Activated CD8-positive, alpha-beta T cell treated with anti-CD3 and anti-CD28 coated beads for 36 hours (primary cell): ENCODE measurements at places on chromosomes 1 and 21. TPM values are rescaled to one million over a fixed set of nuclear protein-coding genes. Genes with fewer than 3 reads are reported as not detected.

IL19 gene
- total RNA-seq, result not detected

- no peaks in the 10 kb centered on the region for H3K36me3 ChIP-seq
- H3K27ac ChIP-seq, result no peak overlapping the region
- H3K27me3 ChIP-seq, result peaks cover 45% of the 10 kb centered on the region
- peak overlapping the region; percentile 77 for H3K4me3 ChIP-seq
- peaks cover 12% of the 10 kb centered on the region for H3K4me1 ChIP-seq
These were observed 974 bp upstream of the FNBP1L start for GRCh38 chr1:93446837-93447451.

DNA sequence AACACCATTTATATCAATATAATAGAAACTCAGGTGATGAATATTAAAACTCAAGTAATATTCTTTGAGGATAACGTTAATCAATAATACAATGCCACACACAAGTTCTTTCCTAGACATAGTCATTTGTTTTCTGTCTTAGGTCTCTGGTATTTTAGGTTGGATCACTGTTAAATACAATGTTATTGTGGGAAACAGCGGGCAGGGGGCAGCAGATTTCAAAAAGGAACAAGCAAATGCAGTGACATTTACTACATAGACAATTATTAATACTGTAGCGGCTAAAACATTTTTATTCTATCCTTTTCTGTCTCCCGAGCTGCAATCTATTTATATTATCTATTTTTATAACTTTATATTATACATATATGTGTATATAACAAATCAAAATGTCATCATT lies 186.4 kb upstream of the ZNHIT6 start:
- H3K27me3 ChIP-seq, result peaks cover 3% of the 10 kb centered on the region
- no peaks in the 10 kb centered on the region for H3K36me3 ChIP-seq
- H3K4me1 ChIP-seq, result no peaks in the 10 kb centered on the region
- H3K4me3 ChIP-seq, result no peak overlapping the region
- DNase-seq, result peak; percentile 42
- H3K27ac ChIP-seq, result no peak overlapping the region

LHX8 gene
- not detected for total RNA-seq

- H3K27me3 ChIP-seq, result no peaks in the 10 kb centered on the region
- DNase-seq, result no peak
- H3K4me1 ChIP-seq, result no peaks in the 10 kb centered on the region
- no peak overlapping the region for H3K4me3 ChIP-seq
- no peaks in the 10 kb centered on the region for H3K36me3 ChIP-seq
These were observed 262.9 kb downstream of the SEC16B start for GRCh38 chr1:177706977-177707376.

FCRL1 gene
- total RNA-seq, result not detected

EBNA1BP2 gene
- 115 TPM for total RNA-seq

TRAF5 gene
- total RNA-seq, result 40.6 TPM

NOS1AP gene
- 0.18 TPM for total RNA-seq

GRCh38 chr1:921011-921837 lies 2.5 kb upstream of the SAMD11 start:
- no peaks in the 10 kb centered on the region for H3K36me3 ChIP-seq
- no peak overlapping the region for H3K27ac ChIP-seq

DNA sequence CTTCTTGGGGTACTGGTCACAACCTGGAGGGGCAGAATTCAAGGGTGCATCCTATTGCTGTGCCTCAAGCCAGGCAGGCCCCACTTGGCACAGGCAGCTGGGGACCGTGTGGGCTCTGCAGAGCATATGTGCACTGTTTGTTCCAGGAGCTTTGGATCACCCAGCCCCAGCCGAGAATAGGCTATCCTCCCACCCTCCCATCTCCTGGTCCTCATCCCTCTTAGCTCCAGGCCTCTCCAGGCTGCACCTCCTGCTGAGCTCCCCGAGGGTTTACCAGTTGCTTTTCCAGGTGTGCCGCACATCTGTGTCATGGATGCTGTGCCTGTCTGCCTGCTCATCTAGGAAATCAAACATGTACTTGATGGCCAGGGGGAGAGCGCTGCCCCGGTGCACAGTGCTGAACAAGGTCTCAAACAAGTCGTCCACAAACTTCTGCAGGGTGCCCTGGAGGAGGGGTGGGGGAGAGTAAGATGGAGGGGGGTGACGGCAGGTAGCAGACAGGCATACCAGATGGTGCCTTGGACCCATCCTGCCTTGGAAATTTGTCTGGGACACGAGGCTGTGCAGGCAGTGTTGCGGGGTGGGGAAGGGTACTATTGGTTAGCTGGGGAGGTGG lies 120.5 kb upstream of the CD34 start:
- no peak for DNase-seq
- no peaks in the 10 kb centered on the region for H3K36me3 ChIP-seq
- H3K4me1 ChIP-seq, result no peaks in the 10 kb centered on the region
- H3K27me3 ChIP-seq, result no peaks in the 10 kb centered on the region

KPRP gene
- not detected for total RNA-seq

DNA sequence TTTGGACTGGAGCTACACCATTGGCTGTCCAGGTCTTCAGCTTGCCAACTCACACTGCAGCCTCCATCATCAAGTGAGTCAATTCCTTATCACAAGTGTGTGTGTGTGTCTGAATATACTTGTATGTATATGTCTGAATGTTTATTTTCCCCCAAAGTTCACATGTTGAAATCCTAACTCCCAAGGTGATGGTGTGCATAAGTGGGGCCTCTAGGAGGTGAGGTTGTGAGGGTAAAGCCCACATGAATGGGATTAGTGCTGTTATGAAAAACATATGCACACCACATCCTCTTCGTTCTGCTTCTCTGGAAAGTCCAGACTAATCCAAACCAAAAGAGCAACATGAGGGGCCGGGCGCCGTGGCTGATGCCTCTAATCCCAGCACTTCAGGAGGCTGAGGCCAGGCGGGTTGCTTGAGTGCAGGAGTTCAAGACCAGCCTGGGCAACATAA lies 48.7 kb upstream of the LBR start:
- H3K4me3 ChIP-seq, result no peak overlapping the region
- peaks cover 41% of the 10 kb centered on the region for H3K4me1 ChIP-seq
- H3K27me3 ChIP-seq, result no peaks in the 10 kb centered on the region
- peak; percentile 63 for DNase-seq
- H3K27ac ChIP-seq, result peak overlapping the region; percentile 25

DNA sequence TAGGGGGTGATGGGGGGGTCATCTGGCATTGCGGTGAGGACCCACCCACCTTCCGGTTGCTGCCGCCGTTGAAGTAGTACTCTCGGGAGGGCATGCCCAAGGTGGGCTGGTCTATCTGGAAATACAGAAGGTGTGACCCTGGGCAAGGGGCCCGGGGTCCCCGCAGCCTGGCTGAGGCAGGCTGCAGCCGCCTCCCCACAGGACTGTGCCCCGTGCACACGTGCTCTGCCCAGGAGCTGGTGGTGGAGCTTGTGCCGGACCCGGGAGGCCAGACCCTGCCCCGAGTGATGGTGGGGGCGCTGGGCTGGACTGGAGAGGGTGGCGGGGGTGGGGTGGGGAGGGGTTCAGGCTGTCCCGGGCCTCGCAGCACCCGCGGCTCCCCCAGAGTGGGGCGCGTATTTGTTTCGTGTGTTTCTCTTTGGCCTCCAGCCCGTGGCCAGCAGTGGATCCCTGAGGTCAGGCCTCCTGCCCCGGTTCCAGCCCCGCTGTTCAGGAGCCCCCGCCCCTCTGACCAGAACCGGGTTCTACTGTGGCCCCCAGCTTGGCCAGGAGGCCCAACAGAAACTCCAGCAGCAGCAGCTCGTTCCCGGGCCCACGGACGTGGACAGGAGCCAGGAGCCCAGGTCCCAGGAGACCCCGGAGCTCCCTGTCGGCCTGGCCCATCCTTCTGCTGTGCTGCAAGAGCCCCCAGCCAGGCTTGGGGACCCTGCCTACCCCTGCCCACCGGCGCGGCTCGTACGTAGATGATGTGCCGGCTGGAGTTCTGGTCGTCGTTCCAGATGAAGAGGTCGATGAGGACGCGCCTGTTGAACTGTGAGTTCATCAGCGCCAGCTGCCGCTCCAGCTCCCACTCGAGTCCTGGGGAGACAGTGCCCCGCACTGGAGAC lies 19.2 kb downstream of the PRXL2B start:
- H3K27ac ChIP-seq, result no peak overlapping the region
- H3K4me3 ChIP-seq, result no peak overlapping the region
- H3K36me3 ChIP-seq, result no peaks in the 10 kb centered on the region
- no peaks in the 10 kb centered on the region for H3K4me1 ChIP-seq
- DNase-seq, result no peak
- H3K27me3 ChIP-seq, result no peaks in the 10 kb centered on the region

GRCh38 chr21:35010447-35010846 lies 38.7 kb downstream of the RUNX1 start:
- H3K4me3 ChIP-seq, result no peak overlapping the region
- no peak for DNase-seq
- H3K27ac ChIP-seq, result peak overlapping the region; percentile 11
- peaks cover 89% of the 10 kb centered on the region for H3K4me1 ChIP-seq
- H3K27me3 ChIP-seq, result no peaks in the 10 kb centered on the region

FCRL5 gene
- total RNA-seq, result not detected

G0S2 gene
- total RNA-seq, result 5.7 TPM

ACTL8 gene
- not detected for total RNA-seq

GRCh38 chr1:20948101-20948500 lies 161.0 kb upstream of the HP1BP3 start:
- no peaks in the 10 kb centered on the region for H3K4me1 ChIP-seq
- no peaks in the 10 kb centered on the region for H3K27me3 ChIP-seq
- no peak for DNase-seq

DNA sequence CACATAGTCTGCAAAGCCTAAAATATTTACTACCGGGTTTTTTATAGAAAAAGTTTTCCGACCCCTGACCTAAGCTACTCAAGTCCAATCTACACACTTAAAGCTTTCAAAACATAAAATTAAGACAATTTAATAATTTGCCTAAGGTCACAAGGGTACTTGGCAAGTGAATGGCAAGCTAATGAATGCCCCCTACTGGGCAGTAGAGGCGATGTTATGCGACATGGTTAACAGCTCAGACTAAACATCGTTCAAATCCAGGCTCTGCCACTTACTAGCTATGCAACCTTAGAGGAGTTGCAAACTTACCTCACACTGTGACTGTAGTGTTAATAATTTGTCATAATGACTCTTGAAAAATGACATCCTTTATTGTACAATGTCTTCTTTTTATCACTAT lies 317.2 kb upstream of the NFIA start:
- no peaks in the 10 kb centered on the region for H3K4me1 ChIP-seq
- H3K36me3 ChIP-seq, result no peaks in the 10 kb centered on the region
- H3K27me3 ChIP-seq, result peaks cover 1% of the 10 kb centered on the region
- DNase-seq, result peak; percentile 36

DNA sequence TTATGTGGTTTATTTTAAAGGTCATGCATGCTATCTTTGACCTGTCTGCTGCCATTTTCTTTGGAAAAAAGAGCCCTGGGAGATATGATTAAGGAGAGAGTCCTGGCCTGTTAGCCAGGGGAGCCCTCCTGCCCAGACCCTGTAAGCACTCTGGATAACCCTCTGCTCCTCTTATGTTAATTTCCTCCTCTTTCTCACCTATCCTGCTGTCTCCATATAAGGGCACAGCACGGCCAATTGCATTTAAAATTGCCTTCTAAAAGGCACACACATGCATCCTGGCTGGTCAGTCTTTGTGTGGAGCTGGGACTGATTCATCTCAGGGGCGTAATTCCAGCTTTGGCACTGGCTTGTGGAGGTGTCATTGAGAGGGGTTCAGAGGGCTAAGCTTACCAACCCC lies 158.9 kb downstream of the ST6GALNAC5 start:
- no peaks in the 10 kb centered on the region for H3K36me3 ChIP-seq
- no peak overlapping the region for H3K27ac ChIP-seq
- no peaks in the 10 kb centered on the region for H3K4me1 ChIP-seq
- no peak for DNase-seq

DNA sequence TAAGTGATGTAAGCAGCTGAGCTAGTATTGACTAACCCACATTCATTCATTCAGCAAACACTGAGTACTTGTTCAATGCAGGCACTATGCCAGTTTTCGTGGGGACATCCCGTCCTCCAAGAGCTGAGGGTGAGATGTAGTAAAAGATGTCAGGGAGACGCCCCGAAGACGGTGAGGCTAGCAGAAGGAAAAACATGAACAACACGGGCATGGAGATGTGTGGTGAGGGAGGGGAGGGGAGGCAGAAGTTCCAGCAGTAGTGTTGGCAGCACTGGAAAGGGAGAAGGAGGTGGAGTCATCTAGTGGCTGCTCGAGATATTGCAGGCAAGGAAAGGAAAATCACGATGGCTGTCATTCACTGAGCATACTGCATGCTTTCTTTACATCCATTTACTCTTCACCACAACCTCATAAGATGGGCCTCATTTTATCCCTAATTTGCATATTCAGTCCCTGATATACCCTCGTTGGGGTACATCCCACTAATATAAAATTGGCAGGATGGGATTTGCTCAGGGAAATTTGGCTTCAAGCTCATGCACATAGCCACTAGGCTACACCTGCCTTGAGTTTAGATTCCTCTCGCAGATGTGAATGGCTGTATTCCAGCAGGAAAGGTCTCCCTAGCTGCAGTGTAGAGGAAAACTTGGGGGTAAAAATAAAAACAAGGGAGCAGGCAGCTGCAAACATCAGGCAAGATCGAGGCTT lies 14.5 kb downstream of the PDZK1IP1 start:
- H3K27ac ChIP-seq, result no peak overlapping the region
- DNase-seq, result peak; percentile 66
- H3K27me3 ChIP-seq, result peaks cover 31% of the 10 kb centered on the region
- H3K36me3 ChIP-seq, result no peaks in the 10 kb centered on the region
- H3K4me3 ChIP-seq, result no peak overlapping the region
- peaks cover 8% of the 10 kb centered on the region for H3K4me1 ChIP-seq

TFF3 gene
- total RNA-seq, result not detected
